CD4-positive, alpha-beta memory T cell (primary cell): ENCODE measurements at places on chromosomes 6 and 20.

DNA sequence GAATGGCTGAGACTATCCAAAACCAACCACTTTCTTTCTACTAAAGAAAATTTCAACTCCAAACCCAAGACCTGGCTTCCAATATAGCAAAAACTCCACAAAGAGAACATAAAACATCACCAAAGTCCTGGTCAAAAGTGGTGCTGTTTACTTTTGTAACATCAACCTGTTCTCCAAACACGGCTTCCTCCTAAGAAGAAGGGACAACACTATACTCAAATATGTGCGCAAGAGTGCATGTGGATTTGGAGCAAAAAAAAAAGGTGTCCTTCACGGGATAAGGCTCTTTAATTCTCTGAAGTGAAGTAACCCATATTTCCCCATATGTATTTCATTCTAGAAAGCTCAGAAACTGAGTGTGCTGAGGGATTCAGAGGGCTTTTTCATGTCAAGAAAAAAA is 6.6 kb downstream of the B4GALT5 start:
- no peak for DNase-seq

GRCh38 chr20:58549231-58550209 is 34.3 kb upstream of the APCDD1L start:
- no peak for DNase-seq

GRCh38 chr6:53691252-53691651 is 25.7 kb upstream of the KLHL31 start:
- DNase-seq, result no peak

DNA sequence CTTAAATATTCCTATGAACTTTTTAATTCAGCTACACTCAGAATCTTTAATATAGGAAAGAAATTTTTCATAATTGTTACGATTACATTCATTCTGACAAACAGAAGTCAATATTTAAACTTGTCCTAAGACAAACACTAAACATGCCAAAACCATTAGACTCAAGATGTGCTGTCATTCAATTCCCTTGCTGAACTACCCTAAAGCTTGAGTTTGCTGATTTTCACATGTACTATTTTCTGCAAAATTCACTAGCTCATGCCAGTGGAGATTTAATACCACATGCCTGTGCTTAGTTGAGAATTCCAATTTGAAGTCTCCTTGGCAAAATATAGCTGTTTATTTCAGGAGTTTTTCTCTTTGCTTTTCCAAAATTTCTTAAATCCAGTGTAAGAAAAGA is 448.0 kb downstream of the COL12A1 start:
- DNase-seq, result no peak

DNA sequence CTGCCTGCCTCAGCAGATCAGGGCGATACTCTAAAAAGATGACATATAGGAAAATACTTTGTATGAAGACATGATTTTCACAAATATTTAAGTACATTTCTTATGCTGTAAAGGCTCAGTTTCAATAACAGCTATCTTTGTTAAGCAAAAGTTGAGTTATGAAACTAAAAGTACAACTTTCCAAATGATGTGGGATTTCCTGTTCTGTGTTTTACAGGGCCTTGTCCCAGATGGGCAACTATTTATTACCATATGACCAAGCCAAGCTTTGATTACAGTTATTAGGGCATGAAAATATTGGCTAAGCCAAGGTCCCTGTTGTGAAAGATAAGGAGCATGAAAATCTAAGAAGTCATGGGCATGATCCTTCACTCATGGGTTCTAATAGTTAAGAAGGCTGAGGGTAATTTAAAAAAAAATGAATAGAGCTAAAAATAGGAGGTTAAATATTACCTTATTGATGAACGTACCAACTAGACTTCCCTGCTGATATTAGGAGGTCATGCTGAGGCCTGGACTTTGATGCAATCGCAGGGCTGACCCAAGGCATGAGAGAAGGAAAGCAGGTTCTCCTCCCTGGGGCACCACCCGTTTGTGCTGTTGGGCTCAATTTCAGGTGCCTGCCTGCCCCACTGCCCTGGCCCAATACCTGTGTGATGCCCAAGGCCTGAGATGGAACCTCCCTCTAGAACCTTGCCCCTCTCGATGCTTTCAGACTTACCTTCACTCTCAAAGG is 294.4 kb upstream of the PRDM1 start:
- DNase-seq, result no peak
